ENCODE measurements at places on chromosomes 13 and 19. TPM values are rescaled to one million over a fixed set of nuclear protein-coding genes. Genes with fewer than 3 reads are reported as not detected.

- peaks cover 12% of the 10 kb centered on the region for H3K4me1 ChIP-seq
- H3K4me3 ChIP-seq = no peak overlapping the region
Measured at GRCh38 chr13:111034811-111035210, 80.3 kb upstream of the ARHGEF7 start.

GRCh38 chr13:49351871-49352270, 92.0 kb downstream of the CAB39L start:
- no peak overlapping the region for H3K4me3 ChIP-seq
- DNase-seq = no peak
- H3K27ac ChIP-seq = no peak overlapping the region
- no peaks in the 10 kb centered on the region for H3K27me3 ChIP-seq

- peaks cover 18% of the 10 kb centered on the region for H3K27me3 ChIP-seq
- H3K27ac ChIP-seq = no peak overlapping the region
- H3K4me3 ChIP-seq = no peak overlapping the region
Measured at GRCh38 chr13:112079696-112080095, 12.7 kb downstream of the SOX1 start.

DNA sequence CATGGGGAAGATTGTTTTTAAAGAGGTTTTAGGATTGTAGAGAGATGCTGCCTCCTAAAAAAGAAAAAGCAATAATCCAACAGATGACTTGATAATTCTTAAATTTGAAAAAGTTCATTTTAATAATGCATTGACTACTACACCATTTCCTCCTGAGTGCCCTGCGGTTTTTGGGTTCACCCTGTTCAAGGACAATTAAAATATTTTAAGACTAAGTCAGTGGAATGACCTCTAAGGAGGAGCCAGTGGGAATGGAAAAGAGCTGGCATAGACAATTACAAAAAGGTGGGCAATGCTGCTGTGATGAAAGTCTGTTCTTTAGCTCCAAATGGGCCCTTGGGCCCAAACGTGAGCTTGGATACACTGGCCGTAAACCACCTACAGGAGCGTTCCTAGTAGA, 217.8 kb downstream of the LHFPL6 start:
- H3K27ac ChIP-seq = no peak overlapping the region
- no peak overlapping the region for H3K4me3 ChIP-seq
- no peak for DNase-seq
- no peaks in the 10 kb centered on the region for H3K27me3 ChIP-seq
- H3K4me1 ChIP-seq = no peaks in the 10 kb centered on the region
- no peaks in the 10 kb centered on the region for H3K36me3 ChIP-seq

- H3K27me3 ChIP-seq = no peaks in the 10 kb centered on the region
- no peak for DNase-seq
- no peak overlapping the region for H3K27ac ChIP-seq
- no peak overlapping the region for H3K4me3 ChIP-seq
Measured at GRCh38 chr19:45217193-45217956, 27.8 kb downstream of the EXOC3L2 start.

DNA sequence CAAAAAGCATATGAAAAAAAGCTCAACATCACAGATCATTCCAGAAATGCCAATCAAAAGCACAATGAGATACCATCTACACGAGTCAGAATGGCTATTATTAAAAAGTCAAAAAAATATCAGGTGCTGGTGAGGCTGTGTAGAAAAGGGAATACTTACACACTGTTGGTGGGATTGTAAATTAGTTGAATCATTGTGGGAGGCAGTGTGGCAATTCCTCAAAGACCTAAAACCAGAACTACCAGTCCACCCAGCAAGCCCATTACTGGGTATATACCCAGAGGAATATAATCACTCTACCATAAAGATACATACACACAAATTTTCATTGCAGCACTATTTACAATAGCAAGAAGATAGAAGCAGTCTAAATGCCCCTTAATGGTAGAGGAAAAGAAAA, 529.9 kb downstream of the SLITRK1 start:
- H3K4me1 ChIP-seq = no peaks in the 10 kb centered on the region
- no peak for DNase-seq
- H3K27ac ChIP-seq = no peak overlapping the region

DNA sequence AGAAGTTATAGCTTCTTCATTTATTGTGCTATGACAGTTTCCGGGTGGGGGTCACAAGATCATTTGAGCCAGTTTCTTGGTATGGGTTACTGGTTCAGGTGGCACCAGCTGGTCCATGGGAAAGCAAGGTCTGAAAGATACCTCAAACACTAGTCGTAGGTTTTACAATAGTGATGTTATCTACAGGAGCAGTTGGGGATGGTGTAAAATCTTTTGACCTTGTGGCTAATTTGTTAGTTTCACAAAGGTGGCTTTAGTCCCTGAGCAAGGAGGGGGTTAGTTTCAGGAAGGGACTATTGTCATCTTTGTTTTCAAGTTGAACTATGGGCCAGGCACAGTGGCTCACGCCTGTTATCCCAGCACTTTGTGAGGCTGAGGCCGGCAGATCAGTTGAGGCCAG, 24.6 kb downstream of the CHST8 start:
- H3K4me1 ChIP-seq = no peaks in the 10 kb centered on the region
- H3K36me3 ChIP-seq = no peaks in the 10 kb centered on the region
- H3K27me3 ChIP-seq = peaks cover 7% of the 10 kb centered on the region
- no peak for DNase-seq
- H3K27ac ChIP-seq = no peak overlapping the region
- H3K4me3 ChIP-seq = no peak overlapping the region

DNA sequence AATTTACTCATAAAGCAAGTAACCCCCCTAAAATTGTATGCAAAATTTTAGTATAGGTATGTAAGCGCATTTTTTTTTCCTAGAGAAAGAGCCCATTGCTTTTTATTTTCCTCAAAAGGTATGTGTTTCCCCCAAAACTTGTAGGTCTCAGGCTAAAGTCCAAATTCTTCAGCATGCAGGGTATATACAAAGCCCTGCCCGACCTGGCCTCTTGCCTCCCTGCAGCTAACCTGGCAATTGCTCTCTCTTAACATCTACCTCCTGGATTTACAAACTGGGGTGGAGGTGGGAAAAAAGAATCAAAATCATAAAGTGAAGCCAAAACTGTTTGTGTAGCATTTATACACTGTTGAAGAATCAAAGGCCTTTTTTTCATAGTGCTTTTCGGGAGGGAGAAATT, 107.8 kb downstream of the KCNRG start:
- peak overlapping the region; percentile 90 for H3K27ac ChIP-seq
- H3K4me3 ChIP-seq = peak overlapping the region; percentile 87
- peaks cover 35% of the 10 kb centered on the region for H3K4me1 ChIP-seq
- H3K36me3 ChIP-seq = peaks cover 3% of the 10 kb centered on the region
- H3K27me3 ChIP-seq = no peaks in the 10 kb centered on the region

- no peak for DNase-seq
- no peaks in the 10 kb centered on the region for H3K36me3 ChIP-seq
- H3K27ac ChIP-seq = no peak overlapping the region
- peaks cover 7% of the 10 kb centered on the region for H3K27me3 ChIP-seq
Measured at GRCh38 chr13:30033681-30034457, 183.5 kb upstream of the UBL3 start.

GRCh38 chr13:99505814-99506269, 4.6 kb downstream of the TM9SF2 start:
- no peaks in the 10 kb centered on the region for H3K27me3 ChIP-seq
- peaks cover 46% of the 10 kb centered on the region for H3K36me3 ChIP-seq
- H3K4me1 ChIP-seq = peaks cover 5% of the 10 kb centered on the region
- no peak overlapping the region for H3K4me3 ChIP-seq
- DNase-seq = no peak

DNA sequence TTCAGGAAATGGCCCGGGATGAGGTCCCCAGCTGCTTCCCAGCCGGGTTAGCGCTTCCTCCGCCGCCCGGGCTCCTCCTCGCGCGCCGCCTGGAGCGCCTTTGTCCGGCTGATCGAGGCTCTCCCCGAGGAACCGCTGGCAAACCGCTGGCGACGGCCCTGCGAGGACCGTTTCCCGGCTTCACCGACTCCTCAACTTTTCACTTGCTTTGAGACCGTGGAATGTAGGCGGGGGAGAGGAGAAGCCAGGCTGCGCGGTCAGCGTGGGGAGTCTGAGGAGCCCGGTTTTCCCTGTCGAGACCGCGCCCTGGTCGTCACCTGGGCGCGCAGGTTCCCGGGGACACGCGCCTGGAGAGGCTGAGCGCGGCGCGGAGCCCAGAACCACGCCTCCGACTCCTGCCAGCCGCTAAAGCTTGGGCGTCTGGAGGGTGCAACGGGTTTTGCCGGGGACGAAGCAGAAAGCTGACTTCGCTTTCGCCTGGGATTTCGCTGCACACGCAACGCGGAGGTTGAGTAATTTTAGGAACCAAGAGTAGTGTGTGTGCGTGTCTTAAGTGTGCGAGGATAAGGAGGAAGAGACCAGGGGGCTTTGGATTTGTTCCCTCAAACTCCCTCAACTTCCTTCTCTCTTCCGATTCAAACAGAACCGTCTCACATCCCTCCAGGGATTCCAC, 7.3 kb upstream of the DGKH start:
- peak overlapping the region; percentile 74 for H3K27ac ChIP-seq
- peak; percentile 22 for DNase-seq
- peaks cover 10% of the 10 kb centered on the region for H3K4me1 ChIP-seq
- peak overlapping the region; percentile 51 for H3K4me3 ChIP-seq
- 0 out of 3 replicates have a peak, but pooled peaks cover 3% of the 10 kb centered on the region for H3K36me3 ChIP-seq
- H3K27me3 ChIP-seq = no peaks in the 10 kb centered on the region

GRCh38 chr13:114021464-114022308, 47.8 kb upstream of the C13orf46 start:
- peaks cover 20% of the 10 kb centered on the region for H3K36me3 ChIP-seq
- H3K4me1 ChIP-seq = peaks cover 61% of the 10 kb centered on the region
- H3K27me3 ChIP-seq = no peaks in the 10 kb centered on the region
- H3K4me3 ChIP-seq = no peak overlapping the region
- no peak overlapping the region for H3K27ac ChIP-seq
- DNase-seq = no peak

- no peak overlapping the region for H3K4me3 ChIP-seq
- no peaks in the 10 kb centered on the region for H3K36me3 ChIP-seq
- no peak overlapping the region for H3K27ac ChIP-seq
- no peak for DNase-seq
Measured at GRCh38 chr13:68190818-68191217, 960.7 kb upstream of the PCDH9 start.

- H3K27ac ChIP-seq = no peak overlapping the region
- H3K27me3 ChIP-seq = no peaks in the 10 kb centered on the region
- DNase-seq = no peak
Measured at GRCh38 chr13:42702716-42703115, 78.7 kb upstream of the FAM216B start.

DNA sequence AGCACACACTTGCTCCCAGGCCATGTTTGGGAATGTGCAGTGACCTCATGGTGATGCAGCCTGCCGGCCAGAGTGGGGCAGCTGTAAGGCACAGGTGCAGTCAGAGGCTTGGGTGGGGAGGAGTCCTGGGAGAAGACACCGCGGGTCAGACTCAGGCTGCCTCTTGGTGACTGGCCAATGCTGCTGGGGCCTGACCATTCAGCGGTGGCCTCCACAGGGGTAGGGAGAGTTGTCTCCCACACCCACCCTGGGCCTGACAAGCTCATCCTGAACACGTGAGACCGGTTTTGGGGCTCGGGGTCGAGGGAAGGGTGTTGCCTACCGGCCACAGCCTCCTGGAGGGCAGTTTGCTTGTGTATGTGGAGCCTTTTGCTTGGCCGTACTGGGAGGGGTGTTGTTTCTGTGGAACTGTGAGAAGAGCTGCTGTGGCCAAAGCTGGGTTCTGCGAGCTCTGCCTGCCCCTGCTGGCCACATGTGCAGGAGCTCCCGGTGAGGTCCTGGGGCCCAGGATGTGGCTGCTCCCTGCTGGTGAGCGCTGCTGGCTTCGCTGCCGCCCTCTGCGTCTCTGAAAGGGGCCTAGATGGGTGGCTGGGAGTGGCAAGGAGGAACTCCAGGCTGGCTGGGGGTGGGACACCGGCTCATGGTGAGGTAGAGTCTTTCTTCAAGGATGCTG, 22.1 kb downstream of the UPF1 start:
- peaks cover 35% of the 10 kb centered on the region for H3K4me1 ChIP-seq
- no peak for DNase-seq

DNA sequence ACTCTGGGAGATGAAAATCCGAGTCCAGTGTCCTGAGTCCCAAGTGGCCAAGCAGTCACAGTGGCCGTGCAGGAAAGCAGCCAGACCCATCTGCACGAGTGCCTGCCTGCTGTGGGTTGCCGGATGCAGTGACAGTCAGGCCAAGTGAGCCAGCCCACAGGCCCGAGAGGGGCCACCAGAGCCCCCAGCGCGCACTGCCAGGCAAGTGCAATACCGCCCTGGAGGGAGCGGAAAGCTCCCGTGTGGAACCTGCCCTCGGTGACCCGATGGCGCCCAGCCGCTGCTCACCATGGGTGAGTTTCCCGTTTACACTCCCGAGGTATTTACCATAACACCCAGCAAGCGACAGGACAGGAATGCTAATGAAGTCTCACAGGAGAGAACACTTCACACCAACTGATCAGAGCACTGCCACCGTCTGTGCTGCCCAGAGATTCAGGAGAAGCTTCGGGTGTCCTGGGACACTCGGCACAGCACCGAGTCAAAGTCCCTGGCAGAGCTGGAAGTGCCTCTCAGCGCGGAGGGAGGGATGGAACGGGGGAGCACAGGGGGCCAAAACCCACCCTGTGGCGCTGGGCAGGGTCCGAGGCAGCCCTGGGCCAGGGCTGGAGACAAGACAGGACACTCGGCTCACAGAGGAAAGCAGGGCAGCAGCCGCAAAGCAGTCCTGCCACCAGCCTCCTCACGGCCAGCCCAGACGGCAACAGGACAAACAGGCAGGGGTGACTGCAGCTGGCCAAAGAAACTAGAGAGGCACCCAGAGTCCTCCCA, 21.3 kb upstream of the TINCR start:
- H3K27ac ChIP-seq = no peak overlapping the region
- peaks cover 92% of the 10 kb centered on the region for H3K36me3 ChIP-seq
- H3K27me3 ChIP-seq = no peaks in the 10 kb centered on the region
- peaks cover 14% of the 10 kb centered on the region for H3K4me1 ChIP-seq

GRCh38 chr19:41531438-41532311, 44.3 kb upstream of the CEACAM21 start:
- H3K4me3 ChIP-seq = 0 out of 2 replicates have a peak overlapping the region, but pooled peaks have one; percentile 3
- peak overlapping the region; percentile 25 for H3K27ac ChIP-seq

DNA sequence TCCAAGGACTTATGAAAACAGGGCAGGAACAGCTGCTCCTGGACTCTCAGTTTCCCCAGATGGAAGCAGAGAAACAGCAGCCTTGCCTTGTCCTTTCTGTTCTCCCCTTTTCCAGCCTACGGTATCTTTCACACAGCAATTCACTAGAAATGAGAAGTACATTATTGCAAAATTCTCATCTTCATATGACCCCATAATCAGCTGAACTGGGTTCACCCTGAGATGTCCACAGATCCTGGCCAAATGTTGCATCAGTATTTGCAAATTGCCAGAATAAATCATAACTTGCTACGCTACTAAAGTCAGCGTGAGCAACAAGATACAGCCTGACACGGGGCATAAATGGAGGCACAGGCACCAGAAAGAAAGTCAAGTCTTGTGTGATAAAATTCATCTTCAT, 16.1 kb downstream of the VSTM1 start:
- DNase-seq = peak; percentile 0
- no peak overlapping the region for H3K27ac ChIP-seq
- peaks cover 22% of the 10 kb centered on the region for H3K27me3 ChIP-seq
- H3K36me3 ChIP-seq = no peaks in the 10 kb centered on the region

The RFPL4A gene
- 0.16 TPM for total RNA-seq

The MISP gene
- total RNA-seq = 0.20 TPM

The DCT gene
- 0.66 TPM for total RNA-seq

The KLK13 gene
- 2.8 TPM for total RNA-seq

The CYP2S1 gene
- 1.9 TPM for total RNA-seq

The ANKLE1 gene
- total RNA-seq = 6.2 TPM

The SHANK1 gene
- 1.8 TPM for total RNA-seq

The AMER2 gene
- not detected for total RNA-seq

The RNF17 gene
- 0.58 TPM for total RNA-seq

The CYP2A7 gene
- not detected for total RNA-seq

The CEACAM7 gene
- not detected for total RNA-seq

The CERS1 gene
- 1.5 TPM for total RNA-seq

The SLC25A41 gene
- total RNA-seq = 4.2 TPM

All from K562 (cell line).